ENCODE measurements at places on chromosomes 2 and 18.

GRCh38 chr2:187093771-187094412, 244.9 kb upstream of the ZSWIM2 start:
- DNase-seq = no peak

DNA sequence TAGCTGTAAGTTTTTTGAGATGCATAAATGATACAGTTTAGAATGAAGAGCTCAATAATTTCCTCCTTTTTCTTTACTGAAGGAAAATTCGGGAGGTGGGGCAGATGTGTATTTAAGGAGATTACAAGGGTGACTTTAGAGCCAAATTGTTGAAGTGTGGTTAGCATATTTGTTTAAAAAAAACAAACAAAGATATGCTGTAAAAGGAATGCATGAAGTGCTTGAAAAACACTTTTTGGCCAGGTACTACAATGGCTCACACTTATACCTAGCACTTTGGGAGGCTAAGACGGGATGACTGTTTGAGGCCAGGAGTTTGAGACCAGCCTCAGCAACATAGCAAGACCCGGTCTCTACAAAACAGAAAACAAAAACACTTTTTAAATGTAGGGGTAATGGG, 38.4 kb downstream of the CD302 start:
- DNase-seq = no peak

- DNase-seq = no peak
These were observed 6.1 kb upstream of the NCL start for GRCh38 chr2:231470246-231470900.

DNA sequence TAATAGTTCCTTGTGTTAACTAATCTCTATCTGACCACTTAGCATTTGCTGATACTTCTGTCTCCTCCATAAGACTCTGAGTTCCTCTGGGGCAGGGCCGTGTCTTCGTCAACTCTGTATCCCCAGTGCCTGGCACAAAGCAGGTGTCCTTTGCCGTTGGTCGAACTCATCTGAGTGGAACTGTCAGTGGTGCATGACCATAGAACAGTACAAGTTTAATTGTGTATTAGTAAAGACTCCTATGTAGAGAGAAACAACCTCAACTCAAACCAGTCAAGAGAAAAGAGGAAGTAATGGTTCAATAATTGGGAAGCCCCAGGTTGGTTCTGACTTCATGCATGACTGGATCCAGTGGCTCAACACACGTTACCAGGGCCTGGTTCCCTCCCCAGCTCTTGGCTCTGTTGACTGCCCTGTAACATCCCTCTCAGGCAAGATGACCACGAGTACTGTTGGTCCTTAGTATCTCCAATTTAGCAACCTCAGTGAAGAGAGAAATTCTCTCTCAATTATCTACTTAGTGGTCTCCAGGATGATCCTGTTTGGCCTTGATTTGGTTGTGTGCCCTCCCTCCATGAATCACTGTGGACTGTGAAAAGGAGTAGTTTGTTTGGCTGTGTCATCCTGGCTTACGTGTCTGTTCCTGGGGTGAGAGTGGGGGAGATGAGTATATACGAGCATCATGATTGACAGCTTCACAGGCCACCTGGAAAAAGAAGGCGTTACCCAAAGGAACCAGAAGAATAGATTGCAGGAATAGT, 58.5 kb upstream of the MSH6 start:
- DNase-seq = no peak

DNA sequence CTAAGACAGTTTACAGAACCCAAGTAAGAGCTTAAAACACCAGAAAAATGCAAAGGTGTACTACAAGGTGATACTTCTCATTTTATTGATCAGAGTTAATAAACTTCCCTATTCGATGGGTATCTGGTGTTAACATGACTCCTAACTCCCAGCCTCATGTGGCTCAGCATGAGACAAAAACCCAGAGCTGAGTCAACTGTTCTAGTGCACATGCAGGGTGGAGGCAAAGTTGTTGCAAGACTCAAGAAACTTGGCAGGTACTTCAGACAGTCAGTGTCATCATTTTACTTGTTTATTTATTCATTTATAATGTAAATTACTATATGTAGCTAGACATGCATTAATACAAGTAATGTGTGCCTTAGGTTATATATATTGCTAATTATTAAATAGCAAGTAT, 216.6 kb upstream of the DSEL start:
- DNase-seq = no peak

DNA sequence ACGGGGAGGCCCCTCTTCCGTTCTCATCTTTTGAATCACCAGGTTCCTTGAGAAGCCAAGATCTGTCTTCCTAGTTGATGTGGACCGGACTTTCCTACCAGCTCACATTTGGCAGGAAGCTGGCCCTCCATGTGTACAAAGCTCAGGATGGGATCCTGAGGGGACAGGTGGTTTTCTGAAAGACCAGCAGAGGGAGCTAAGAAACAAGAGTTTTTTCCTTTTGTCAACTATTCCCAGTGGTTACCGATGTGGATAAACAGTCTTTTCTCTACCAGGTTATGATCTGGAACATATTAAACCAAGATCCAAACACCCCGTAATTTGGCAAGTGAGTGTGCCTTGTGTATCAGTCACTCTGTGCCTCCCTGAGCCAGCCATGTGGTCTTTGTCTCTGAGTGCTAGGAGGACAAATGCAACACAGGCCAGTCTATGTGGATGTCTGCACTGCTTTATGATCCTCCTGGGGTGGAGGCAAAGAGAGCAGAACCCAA, 25.1 kb upstream of the ARHGAP25 start:
- no peak for DNase-seq

GRCh38 chr2:227378371-227378782, 729 bp downstream of the TM4SF20 start:
- no peak for DNase-seq

DNA sequence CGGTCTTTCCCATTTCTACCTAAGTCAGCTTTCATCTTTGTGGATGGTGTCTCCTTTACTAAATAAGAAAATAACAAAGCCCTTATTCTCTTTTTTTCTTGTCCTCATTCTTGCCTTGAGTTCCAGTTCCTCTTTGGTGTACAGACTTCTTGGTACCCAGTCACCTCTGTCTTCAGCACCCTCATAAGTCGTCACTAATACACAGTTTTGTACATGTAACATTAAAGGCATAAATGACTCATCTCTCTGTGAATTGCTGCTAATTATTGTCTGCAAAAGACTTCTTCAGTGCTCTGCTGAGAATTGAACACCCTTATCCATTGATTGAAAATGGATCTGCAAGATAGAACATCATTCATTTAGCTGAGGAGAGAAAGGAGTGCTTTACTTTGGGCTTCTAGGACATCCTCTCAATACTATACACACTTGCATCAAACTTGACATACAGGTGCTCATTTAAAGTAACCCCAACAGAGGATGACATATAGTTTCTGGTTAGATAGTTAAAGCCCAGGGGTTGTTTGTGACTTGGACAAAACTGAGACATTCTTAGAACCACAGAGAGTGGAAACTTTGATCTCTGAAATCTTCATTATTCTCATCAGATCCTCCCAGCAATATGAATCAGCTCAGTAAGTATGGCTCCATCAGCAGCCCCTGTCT, 97.0 kb downstream of the XRCC5 start:
- no peak for DNase-seq

DNA sequence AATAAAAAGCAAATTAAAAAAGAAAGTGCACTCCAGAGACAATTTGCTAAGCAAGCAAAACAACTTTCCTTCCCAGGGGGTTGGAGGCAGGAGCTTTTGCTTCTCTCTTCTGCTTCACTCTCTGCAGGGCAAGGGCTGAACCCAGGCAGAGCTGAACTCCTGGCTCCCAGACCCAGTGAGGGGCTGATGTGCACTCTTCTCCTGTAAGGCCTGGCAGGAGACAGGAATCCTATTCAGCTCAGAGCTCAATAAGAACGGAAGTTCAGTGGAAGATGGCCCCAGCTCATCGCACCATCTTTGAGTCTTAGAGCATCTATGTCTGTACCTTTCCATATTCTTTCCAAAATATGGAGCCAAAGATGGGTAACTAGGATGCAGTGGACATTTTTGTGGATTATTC, 29.1 kb downstream of the CIB4 start:
- DNase-seq = no peak

DNA sequence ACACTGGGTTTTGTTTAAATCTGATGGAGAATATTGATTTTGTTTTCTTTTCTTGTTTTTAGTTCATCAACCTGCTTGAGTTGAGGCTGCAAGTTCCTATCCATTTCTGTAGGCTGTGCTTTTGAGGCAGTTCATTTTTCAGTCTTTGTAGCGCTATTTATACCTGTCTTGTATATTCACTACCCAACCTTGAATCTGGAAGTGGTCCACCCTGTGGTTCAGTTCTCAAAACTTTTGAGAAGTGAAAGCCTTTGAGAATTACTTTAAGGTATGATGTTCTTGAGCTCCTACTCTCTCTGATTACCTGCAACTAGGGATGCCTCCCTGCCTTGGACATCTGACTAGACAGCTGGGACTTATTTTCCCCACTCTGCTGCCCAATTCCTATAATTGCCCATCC, 53.5 kb upstream of the KCNE4 start:
- no peak for DNase-seq

All from activated T-cell treated with anti-CD3 and anti-CD28 coated beads for 24 hours (primary cell).